ENCODE measurements at places on chromosomes 5 and 9. TPM values are rescaled to one million over a fixed set of nuclear protein-coding genes. Genes with fewer than 3 reads are reported as not detected.

DNA sequence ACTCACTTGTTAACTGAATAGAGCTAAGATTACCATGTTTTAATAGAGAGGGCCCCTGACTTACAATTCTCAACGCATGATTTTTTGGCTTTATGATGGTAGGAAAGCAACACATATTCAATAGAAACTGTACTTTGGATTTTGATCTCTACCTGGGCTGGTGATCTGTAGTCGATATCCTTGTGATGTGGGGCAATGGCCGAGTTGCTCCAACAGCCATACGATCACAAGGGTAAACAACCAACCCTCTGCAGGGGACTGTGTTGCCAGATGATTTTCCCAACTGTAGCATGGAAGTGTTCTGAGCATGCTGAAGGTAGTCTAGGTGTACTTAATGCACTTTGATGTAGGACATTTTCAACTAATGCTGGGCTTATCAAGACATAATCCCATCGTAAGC, 36.5 kb downstream of the NSUN2 start:
- peak; percentile 29 for DNase-seq

DNA sequence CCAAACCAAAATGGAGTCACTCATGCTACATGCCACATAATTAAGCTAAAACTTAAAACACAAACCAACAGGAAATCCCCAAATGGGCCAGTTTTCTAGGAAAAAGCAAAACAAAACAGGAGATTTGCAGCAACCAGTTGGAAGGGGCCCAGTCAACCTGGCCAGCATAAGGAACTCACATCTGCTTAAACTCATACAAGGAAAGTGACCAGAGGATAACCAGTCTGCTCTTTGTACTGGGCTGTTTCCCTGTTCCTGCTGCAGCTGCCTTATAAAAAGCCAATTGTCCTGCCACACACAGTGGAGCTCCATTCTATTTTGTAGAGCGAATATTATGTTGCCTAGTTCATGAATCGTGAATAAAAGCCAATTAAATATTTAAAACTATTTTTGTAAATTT, 29.5 kb upstream of the PTPDC1 start:
- no peak for DNase-seq

DNA sequence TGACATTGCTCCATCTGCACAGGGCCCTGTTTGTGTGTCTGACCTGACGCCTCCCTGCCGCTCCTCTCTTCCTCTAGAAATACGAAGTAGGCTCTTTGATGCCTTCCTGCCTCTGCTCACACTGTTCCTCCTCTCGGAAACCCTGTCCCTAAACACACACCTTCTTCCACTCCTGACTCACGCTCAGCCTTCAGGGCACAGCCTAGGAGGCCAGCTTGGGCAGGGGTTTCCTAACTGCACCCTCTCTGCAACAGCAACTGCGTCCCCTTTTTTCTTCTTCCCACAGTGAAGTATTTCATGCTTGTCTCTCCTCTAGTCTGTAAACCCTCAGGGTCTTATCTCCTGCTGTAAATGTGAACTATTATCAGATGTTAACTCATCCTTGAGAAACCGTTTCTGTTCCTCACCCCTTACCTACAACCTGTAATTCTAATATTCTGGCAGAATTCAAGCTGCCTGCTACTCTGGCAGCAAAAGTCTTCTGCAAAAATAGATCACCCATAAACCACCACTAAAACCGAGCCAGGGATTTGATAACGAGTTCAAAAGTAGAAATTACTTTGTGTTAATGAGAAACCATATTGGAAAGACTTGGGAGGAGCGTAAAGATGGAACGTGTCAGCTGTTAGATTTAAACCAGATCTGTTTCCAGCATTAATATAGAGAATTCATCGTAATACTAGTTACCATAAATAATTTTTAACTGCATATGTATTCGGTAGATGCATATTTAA, 100.2 kb downstream of the DAPK1 start:
- no peak for DNase-seq

GRCh38 chr5:26432386-26432785, 606.0 kb downstream of the CDH9 start:
- no peak for DNase-seq

DNA sequence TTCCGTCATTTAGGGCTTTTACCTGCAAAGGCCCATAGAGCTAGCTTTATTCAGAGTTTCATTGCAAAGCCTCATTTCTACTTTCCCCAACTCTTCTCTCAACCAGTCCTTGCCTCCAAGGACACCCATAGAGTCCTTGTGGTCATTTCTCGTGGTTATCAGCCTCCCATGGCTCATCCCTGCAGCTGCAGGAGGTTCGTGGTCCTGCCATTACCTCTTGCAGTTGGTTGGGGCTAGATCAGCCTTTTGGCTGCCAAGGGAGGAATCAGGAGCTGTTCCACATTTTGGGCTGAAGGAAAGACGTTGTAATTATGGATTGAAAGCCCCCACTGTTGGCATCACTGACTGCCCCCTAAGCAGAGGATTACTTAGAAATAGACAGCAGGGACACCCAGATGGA, 231.0 kb downstream of the MAN2A1 start:
- no peak for DNase-seq

GRCh38 chr9:135339378-135339973, 140.1 kb upstream of the PPP1R26 start:
- peak; percentile 51 for DNase-seq

GRCh38 chr5:135031813-135032694, 2.0 kb downstream of the PITX1 start:
- no peak for DNase-seq

DNA sequence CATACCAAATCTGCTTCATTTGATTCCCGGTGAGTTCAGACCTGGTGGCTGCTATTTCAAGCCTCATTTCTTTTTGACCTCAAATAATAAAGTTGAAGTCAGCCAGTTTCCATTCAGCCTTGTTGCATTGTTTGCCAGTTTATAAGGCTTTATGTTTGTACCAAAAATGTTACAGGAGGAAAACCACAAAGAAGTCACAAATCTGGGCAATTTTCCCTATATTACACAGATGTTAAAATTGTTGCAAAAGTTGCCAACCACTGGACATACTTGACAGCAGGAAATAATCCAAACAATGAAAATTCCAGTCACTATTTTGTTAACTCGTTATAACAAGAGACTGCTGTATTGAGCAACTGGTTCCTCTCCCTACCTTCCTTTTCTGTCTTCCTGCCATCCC, 1325.0 kb upstream of the DMAC1 start:
- no peak for DNase-seq

GRCh38 chr9:106648799-106649198, 214.2 kb upstream of the ZNF462 start:
- no peak for DNase-seq

DNA sequence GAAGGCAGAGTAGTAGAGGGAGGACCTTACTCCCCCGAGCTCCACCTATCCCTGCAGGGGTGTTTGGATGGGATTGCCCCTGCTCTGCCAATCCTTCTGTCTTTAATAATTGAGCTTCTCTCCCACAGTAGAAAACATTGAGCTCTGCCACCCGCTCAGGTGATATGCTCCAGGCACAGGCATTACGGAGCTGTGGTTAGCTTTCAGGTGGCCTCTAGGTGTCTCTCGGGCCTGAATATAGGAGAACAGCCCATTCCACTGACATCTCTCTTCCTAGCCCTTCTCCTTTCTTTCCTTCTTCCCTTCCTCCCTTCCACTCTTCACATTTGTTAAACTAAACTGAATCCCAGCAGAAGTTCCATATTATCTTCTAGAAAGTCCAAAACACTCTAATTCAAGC, 203.4 kb downstream of the SYK start:
- peak; percentile 63 for DNase-seq

- no peak for DNase-seq
These were observed 32.6 kb upstream of the RASGEF1C start for GRCh38 chr5:180241600-180241999.

DNA sequence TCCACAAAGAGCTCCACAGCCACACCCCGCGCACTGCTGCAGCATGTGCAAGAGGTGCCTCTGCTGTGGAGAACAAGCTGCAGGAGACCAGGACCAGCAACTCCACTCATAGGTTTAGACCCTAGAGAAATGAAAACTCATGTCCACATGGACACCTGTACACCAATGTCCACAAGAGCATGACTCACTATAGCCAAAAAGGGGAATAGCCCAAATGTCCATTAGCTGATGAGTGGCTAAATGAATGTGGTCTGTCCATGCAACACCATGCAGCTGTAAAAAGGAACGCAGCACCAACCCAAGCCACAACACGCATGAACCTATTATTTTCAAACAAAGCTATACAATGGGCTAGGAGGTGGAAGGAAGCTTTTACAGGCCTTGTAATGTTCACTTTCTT, 18.1 kb downstream of the DYNC2I2 start:
- no peak for DNase-seq

DNA sequence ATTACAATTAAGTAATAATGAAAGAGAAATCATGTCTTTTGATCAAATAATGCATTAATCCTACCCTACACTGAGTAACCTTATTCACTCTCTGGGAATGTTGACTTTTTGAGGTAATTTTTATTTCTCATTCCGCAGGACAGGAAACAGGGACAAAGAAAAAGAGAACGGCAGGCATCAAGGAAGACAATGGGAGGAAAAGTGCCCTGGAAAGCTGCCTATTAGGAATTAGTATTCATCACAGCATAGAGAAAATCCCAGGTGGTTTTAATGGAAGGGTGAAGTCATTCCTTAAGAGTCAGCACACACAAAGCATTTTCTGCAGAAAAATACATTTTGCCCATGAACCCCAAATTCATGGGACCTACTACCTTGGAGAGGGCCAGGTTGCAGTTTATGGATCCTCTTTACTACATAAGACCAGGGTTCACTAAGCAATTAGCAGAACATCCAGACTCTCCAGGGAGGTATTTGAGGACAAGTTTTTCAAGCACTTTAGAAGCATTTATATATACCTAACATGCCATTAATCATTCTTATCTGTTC, 9.4 kb downstream of the FSTL4 start:
- peak; percentile 36 for DNase-seq

GRCh38 chr5:96026406-96027041, 64.9 kb upstream of the ELL2 start:
- DNase-seq: no peak

DNA sequence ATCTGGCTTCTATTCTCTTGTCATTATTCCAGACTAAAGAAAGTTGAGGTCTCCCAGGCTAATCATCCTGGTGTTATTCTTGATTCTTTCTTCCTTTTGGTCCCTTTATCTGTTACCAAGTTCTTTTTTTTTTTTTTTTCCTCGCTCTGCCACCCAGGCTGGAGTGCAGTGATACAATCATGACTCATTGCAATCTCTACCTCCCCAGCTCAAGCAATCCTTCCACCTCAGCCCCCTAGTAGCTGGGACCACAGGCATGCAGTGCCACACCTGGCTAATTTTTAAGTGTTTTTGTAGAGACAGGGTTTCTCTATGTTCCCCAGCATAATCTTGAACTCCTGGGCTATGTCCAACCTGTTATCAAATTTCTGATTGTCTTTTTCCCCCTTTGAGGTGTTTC, 126.6 kb upstream of the DHFR start:
- DNase-seq: no peak

- peak; percentile 38 for DNase-seq
These were observed 5.2 kb downstream of the HNRNPAB start for GRCh38 chr5:178209334-178210072.

DNA sequence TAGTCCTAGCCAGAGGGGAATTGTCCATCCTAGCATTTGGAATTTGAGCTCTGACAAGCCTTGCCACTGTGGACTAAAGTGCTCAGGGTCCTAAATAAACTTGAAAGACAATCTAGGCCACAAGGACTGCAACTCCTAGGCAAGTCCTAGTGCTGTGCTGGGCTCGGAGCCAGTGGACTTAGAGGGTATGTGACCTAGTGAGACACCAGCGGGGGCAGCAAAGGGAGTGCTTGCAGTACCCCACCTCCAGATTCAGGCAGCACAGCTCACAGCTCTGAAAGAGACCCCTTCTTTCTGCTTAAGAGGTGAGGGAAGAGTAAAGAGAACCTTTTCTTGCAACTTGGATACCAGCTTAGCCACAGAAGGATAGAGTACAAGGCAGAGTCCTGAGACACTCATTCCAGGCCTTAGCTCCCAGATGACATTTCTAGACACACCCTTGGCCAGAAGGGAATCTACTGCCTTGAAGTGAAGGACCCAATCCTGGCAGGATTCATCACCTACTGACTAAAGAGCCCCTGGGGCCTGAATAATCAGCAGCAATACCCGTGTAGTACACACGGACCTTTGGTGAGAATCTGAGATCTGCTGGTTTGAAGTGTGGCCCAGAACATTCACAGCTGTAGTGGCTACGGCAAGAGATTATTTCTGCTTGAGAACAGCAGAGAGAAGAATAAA, 164.6 kb downstream of the CCDC171 start:
- no peak for DNase-seq

DNA sequence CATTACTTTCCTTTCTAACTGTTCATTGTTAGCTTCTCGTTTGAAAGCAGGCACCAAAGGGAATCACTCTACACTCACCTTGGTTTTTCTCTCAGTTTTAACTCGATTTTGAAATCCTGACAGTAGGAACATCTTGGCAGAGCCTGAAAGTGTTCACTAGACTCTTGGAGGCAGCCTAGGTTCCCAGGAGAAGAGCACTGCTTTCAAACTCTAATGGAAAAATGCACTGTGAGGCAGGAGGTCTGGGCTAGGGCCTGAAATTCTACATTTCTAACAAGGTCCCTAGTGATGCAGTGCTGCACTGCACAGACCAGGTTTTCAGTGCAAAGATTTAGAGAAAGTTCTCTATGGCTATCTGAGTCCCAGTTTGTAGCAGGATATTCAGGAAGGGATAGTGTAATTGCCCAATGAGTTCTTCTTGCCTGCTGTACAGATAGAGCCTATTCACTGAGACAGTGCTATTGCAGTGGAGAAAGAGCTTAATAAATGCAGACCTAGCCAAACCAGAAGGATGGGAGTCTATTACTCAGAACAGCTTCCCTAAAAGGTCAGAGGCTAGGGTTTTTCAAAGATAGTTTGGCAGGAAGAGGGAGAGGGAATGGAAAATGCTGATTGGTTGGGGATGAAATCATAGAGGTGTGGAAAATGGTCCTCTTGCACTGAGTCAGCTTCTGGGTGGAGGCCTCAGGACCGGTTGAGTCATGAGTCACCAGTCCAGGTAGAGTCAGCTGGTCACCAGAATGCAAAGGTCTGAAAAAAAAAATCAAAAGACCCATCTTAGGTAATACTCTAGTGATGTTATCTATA, 153.9 kb downstream of the GPBP1 start:
- DNase-seq: no peak

- DNase-seq: no peak
These were observed 510.9 kb downstream of the ZNF608 start for GRCh38 chr5:124235576-124235975.

GRCh38 chr9:88046542-88046941, 72.2 kb upstream of the CDK20 start:
- no peak for DNase-seq

DNA sequence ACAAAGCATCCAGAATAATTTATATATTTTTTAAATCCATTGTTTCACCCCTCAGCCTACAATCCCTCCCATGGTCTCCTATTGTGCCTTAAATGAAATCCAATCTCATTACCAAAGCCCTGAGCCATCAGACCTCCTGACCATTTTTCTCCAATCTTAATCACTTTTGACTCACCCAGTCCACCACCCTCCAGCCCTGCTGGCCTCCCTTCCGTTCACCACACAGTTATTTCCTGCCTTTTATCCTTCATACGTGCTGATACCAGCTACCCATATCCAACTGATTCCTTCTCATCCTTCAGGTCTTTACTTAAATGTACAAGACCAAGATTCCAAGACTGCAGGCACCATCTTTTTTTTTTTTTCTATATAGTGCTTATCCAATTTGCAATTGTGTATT, 1026.7 kb upstream of the DMAC1 start:
- DNase-seq: no peak

Gene TMC1
- 0.09 TPM for total RNA-seq

Gene WNK2
- 41.7 TPM for total RNA-seq

Gene MZB1
- 0.94 TPM for total RNA-seq

Gene TMEM203
- 45.8 TPM for total RNA-seq

Gene GFPT2
- 37.3 TPM for total RNA-seq

Gene MOB3B
- 5.4 TPM for total RNA-seq

Gene PGM5
- total RNA-seq: not detected

Gene CER1
- total RNA-seq: 694 TPM

Gene IRX4
- 1.5 TPM for total RNA-seq

Gene PRSS3
- total RNA-seq: not detected
